ENCODE measurements at places on chromosomes 12 and 14.
A peak's percentile ranks its signal among the peaks of the same experiment; 100 is the strongest.

- no peak for DNase-seq
Observed at GRCh38 chr14:49634547-49635334, at the start of gene DNAAF2. TSS of gene DNAAF2 (minus strand) at chr14:49635244. CDS start at chr14:49635149, 95 bp downstream.

DNA sequence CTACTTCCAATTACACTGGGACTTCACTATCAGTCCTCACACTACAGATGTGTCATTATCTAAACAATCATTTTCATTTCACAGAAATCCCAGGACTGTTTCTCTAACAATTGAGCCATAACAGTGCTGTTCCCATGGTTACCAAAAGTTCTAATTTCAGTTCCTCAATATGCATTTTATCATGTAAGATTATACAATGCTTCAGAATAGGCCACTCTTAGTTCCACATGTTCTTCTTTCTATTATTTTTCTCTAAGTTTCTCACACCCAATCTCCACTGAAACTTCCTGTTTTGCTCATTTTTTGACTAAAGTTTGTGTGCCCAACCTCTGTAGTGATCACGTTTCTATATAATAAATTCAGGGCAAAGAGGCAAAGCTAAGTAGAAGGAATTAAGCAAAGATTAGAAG is 185.8 kb downstream of the DUSP6 start:
- no peak for DNase-seq

DNA sequence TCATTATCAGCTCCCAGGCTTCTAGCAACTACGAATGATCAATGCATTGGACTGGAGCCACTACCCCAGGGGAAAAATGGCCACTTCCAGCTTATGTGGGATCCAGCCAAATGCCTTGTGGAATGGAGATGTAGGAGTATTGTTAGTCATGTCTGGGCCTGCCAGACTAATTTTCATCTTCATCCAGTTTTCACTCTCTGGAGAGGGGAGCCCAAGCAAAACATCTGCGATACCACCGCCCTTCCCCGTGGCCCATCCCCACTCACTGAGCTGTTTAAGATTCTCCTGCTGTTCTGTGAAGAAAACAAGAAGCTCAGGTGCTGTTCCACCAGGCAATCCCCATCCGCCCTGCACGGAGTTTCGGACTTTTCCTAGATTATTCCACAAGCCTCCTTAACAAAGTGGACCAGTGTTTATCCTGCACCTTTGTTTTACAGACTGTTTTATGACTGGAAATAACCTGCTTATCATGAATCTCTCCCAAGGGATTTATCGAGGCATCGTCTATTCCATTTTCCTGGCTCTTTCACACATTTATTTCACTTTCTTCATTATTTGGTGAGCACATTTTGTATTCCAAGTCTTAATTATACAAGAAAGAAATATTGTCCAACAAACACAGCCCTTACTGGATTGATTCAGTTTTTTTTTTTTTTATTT is 35.5 kb upstream of the MAX start:
- peak; percentile 65 for DNase-seq

- no peak for DNase-seq
Observed at GRCh38 chr14:69692594-69692993, 74.3 kb upstream of the SRSF5 start.

- no peak for DNase-seq
Observed at GRCh38 chr12:58877243-58877743, 43.0 kb downstream of the LRIG3 start.

DNA sequence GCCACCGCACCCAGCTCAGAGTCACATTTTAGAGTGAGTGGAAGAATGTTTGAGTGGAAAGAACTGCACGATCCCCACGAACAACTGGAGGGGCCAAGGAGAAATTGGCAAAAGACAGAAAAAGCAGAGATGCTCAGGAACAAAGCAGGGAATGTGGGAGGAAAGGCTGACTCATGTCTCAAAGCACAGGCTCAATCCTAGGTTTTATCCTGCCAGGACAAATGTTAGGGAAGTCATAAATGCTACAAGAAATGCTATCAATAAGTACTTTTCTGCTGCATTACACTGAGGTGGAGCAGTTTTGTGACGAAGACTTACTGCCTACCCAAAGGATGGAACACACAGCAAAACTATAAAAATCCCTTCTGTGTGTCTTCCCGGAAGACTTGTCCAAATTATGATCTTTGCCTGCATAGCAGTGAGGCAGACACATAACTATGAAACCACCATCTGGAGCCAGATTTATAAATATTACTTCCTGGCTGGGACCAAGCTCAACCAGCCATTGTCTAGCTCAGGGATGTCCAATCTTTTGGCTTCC is 26.7 kb downstream of the NIN start:
- DNase-seq: no peak

DNA sequence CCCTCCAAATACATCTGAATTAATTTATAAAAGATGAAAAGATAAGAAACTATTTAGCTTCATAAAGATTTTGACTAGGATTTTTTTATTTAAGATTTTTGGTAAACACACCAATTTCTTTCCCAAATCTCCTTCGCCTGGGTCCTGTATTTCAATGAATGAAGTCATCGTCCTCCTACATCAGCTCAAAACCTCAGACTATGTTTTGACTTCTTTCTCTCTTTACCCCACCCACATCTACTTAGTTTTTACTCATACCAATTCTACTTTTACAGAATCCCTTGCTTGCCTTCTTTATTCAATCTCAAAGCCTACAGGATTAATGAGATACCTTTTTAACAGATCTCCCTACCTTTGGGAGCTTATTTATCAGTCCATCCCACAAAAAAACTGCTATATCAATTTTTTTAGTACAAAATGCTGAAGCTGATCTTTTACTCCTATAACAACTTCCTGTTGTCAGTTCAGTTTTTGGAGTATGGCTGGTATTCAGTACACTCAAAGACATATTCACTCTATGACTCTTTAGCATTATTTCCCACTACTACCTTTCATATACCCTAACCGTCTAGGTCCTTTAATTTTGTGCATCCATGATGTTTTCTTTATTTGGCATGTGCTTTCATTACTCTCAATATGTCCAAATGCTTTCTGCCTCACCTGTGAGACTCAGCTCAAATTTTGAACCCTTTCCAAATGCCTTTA is 18.7 kb upstream of the CCDC91 start:
- DNase-seq: no peak

DNA sequence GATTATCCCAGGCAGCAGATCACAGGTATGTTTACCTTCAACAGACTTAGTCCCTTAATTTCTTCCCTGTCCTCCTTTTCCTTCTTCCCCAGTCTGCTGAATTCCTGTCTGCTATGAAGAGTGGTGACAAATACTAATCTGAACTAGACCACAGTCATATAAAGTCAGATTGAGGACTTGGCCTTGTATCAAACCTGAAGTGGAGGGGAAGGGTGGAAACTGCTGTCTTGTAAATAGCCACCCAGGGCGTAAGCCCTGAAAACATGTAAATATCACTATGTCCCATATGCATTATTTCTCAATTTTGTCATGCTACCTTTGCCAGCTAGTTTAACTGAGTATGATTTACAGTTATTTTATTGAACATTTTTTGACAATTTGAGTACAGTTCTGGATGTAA is 368.0 kb downstream of the CCDC91 start:
- DNase-seq: peak; percentile 65

GRCh38 chr12:49971141-49971540 is 1.6 kb upstream of the AQP6 start:
- no peak for DNase-seq

GRCh38 chr14:32656601-32657000 is 282.1 kb upstream of the NPAS3 start:
- no peak for DNase-seq

Data from NCI-H446 treated with DMSO at 0.1 percent for 48 hours (cell line).